ENCODE measurements at places on chromosomes 3 and 15. TPM values are rescaled to one million over a fixed set of nuclear protein-coding genes. Genes with fewer than 3 reads are reported as not detected.
A peak's percentile ranks its signal among the peaks of the same experiment; 100 is the strongest.

- no peak for DNase-seq
Measured at GRCh38 chr3:115960799-115961198, 337.5 kb downstream of the GAP43 start.

DNA sequence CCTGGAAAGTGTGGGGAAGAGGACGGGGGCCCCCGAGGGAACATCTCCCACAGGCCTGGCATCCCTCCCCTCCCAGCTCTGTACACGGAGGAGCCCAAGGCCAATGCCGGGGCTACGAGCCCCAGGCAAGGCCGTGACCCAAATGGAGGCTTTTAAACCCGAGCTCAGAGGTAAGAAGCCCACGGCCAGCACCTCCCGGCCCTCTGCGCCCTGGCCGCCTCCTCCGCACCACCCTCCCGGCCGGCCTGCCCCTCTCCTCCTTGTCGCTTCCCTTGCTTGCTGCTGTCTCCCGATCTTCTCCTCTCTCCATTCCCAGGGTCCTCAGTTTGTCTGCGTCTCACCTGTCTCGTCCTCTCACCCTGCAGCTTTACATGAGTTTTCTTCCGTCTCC is 1.3 kb downstream of the MUC4 start:
- no peak for DNase-seq

- DNase-seq, result no peak
Measured at GRCh38 chr3:95356764-95357501, 1294.1 kb downstream of the NSUN3 start.

The EFHB gene
- under 0.01 TPM for total RNA-seq

GRCh38 chr15:66842710-66843441 is 140.8 kb downstream of the SMAD6 start:
- peak; percentile 59 for DNase-seq

The LRRC34 gene
- total RNA-seq, result 1.1 TPM

GRCh38 chr3:8962226-8962861 is 928 bp downstream of the RAD18 start:
- DNase-seq, result peak; percentile 16

The PLA2G4E gene
- not detected for total RNA-seq

The NPAP1 gene
- not detected for total RNA-seq

- DNase-seq, result no peak
Measured at GRCh38 chr3:156626104-156626503, 48.3 kb upstream of the TIPARP start.

DNA sequence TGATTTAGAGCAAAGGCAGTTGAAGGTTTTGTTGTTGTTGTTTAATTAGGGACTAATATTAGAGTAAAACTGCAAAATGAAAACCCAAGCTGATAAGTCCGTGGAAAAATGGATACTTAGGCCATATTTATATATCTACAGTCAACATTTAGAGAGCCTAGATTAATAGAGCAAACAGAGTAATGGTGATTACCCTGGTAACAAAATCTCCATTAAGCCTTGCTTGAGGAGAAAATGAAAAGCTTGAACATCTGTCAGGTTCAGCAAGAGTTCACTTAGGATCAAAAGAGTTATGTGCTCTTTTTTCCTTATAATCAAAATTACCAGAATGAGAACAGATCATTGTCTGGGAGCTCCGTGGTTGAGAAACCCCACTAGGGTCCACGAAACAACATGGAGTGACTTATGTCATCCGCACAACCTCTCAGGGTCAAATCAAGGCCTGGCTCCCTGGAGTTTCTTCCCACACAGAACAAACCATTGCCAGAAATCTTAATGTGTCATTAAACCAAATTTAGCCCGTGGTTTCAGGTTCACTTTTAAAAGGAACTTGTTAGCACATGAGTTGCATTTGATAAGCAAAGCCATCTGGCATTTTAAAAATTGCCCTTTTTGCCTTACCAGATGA is 381.2 kb downstream of the GABRB3 start:
- DNase-seq, result no peak

DNA sequence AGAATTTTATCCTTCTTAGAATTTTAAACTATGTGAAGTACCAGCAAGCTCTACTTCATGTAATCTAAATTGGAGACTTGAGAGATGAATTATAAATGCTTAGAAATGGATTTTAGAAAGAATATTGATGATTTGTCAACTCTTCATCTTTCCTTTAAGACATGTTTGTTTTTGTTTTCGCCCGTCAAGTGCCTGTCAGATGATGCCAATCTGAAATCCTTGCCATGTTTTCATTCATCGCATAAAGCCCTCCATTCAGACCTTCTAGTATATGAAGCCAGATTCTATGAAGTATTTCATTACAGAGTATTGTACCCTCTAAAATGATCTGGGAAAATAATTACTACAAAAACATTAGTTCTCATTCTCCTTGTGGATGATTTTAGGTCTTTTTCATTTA is 223.2 kb upstream of the SOX2 start:
- DNase-seq, result no peak

The RAMAC gene
- total RNA-seq, result 29.6 TPM

DNA sequence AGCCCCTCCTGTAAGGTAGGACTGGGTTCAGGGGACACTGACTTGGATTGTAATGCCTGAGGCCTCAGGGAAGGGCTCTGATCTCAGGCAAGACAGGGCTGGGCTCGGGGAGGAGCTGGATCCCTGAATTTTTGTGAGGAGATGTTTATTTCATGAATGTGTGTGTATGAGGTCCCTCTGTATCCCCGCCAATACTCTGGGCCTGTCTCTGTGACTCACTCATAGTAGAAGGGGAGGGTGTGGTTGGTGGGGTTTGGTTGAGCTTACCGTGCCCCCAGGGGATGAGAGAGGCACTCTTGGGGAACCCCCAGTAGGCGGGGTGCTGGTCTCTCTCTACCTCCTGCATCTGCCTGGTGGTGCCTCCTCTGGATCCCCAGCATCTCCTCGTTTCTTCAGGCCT is 28.1 kb downstream of the RPSA start:
- DNase-seq, result peak; percentile 27

- DNase-seq, result no peak
Measured at GRCh38 chr3:42872718-42873117, 3.0 kb downstream of the CYP8B1 start.

GRCh38 chr15:51621155-51621765 is 1.3 kb downstream of the DMXL2 start:
- DNase-seq, result peak; percentile 4

The TIPARP gene
- total RNA-seq, result 76.4 TPM

The AHSG gene
- total RNA-seq, result not detected

GRCh38 chr3:51708216-51708845 is 1.5 kb downstream of the GRM2 start:
- no peak for DNase-seq

DNA sequence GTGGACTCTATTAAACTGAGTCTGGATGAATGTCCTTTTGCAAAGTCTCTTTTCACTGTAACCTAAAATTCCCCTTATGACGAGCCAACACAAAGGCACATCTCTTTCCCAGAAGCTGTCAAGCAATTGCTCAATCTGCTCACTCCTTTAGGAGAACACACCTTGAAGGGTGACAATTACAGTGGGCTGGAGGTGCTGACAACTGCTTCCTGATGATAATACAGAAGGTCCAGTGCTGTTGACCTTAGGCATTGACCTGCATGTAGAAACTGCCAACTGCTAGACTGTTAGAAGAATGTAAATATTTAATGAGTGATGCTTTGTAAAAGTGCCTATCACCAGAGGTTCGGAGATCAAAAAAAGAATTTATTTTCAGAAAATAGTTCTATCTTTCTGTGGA is 757.7 kb downstream of the GRM7 start:
- no peak for DNase-seq

DNA sequence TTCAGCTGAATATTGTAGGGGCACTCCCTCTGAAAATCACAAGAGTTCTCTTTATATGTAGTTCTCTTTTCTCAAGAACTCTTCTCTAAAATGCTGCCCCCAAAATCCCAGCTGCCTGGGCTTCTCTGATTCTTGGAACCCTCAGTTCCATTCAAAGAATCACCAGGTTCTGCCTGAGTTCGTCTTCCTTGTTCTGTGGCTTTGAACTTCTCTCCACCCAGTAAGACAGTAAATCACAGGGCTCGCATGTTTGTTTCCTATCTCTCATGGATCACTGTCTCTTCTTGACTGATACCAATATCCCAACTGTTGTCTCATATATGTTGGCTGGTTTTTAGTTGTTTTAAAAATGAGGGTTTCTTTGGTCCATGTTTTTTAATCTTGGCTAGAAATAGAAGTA is 359.5 kb upstream of the CBLB start:
- DNase-seq, result no peak

GRCh38 chr15:36831904-36832287 is 252.5 kb downstream of the CDIN1 start:
- no peak for DNase-seq

- DNase-seq, result no peak
Measured at GRCh38 chr3:20523293-20523692, 337.3 kb upstream of the SGO1 start.

DNA sequence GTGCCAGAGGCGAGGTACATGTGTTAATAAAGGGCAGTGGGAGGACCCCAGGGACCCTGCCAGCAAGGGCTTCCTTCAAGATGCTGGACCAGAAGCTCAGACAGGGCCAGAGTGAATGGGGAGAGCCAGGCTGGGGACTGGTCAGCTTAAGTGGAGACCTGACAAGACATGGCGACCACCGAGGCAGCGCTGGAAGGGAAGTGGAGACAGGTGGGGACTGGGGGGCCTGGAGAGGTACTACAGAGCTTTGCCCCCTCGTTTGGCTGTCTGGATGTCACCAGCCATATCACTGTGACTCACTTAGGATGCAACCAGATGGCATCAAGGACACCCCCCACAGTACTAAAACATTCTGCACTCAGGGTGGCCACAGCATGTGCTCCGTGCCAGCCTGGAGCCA is 97.9 kb downstream of the ADCY5 start:
- DNase-seq, result no peak

GRCh38 chr3:167406876-167407492 is 26.9 kb upstream of the ZBBX start:
- DNase-seq, result peak; percentile 15

DNA sequence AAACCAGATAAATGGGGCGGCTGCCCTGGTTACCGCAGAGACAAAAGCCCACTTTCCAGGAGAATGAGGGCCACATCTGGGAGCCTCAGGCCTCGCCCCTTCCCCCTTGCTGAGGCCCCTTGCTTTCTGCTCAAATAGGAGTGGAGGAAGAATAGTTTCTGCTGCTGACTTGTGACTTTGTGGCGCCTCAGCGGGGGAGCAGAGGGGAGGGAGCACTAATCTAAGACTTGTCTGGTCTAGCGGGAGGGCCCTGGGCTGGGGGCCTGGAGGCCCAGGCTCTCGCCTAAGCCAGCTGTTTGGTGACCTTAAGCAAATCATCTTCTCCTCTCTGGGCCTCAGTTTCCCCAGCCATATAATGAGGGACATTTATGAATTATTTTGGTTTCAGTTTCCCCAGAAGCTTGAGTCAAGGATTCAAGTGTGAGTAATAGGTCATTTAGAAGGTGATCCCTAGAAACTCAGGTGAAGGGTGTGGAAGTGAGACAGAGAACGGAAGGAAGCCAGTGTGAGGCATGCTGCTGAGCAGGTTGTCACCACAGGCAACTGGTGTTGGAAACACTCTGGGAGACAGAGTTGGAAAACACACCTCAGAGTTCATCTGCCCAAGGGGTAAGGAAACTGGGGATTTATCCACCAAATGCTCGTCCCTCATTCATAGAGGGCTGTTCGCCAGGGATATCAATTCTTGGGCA is 25.9 kb upstream of the SMAD3 start:
- DNase-seq, result no peak

- no peak for DNase-seq
Measured at GRCh38 chr3:141898908-141899307, 22.5 kb downstream of the ATP1B3 start.

DNA sequence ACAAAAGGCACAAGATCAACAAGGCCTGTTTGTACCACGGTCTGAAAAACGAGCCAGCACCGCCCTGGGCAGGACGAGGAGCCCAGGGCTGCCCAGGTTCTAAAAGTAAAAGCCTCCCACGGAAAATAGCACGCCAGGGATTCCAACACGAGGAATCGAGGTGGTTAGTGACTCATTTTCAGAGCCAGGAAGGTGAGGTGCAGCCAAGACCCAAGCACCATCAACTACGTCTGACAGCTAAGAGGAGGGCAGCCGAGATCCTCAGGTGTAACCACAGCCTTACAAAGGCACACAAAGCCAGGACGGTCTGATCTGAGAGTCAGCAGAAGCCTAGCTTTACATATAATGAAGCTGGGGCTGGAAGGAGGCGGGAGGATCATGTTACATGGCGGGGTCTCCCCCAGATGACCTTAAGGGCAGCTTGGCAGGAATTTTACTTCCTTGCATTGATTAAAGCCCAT is 52.5 kb downstream of the ATP10A start:
- DNase-seq, result no peak

The GRK7 gene
- not detected for total RNA-seq

The TUSC7 gene
- total RNA-seq, result not detected

- DNase-seq, result no peak
Measured at GRCh38 chr3:113968986-113969385, 21.2 kb downstream of the ZDHHC23 start.

GRCh38 chr3:124579641-124580040 is 150.6 kb upstream of the UMPS start:
- no peak for DNase-seq

DNA sequence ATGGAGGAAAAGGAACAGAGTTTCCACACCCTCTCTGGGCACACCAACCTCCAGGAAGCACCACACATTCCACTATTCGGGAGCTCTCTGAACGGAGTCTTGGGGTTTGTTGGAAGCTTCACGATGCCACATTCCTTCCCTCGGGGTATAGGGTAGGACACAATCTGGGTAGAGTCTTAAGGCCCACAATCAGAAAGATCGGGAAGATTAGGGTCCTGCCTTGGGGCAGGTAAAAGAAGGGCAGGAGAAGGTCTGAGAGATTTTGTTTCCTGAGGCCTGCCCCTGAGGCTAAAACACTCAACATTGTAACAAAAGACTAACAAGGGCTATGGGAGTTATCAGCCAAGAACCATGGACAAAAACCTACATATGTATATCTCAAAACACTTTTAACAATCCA is 89.2 kb upstream of the RAP2B start:
- DNase-seq, result no peak

The TFG gene
- total RNA-seq, result 47.7 TPM

DNA sequence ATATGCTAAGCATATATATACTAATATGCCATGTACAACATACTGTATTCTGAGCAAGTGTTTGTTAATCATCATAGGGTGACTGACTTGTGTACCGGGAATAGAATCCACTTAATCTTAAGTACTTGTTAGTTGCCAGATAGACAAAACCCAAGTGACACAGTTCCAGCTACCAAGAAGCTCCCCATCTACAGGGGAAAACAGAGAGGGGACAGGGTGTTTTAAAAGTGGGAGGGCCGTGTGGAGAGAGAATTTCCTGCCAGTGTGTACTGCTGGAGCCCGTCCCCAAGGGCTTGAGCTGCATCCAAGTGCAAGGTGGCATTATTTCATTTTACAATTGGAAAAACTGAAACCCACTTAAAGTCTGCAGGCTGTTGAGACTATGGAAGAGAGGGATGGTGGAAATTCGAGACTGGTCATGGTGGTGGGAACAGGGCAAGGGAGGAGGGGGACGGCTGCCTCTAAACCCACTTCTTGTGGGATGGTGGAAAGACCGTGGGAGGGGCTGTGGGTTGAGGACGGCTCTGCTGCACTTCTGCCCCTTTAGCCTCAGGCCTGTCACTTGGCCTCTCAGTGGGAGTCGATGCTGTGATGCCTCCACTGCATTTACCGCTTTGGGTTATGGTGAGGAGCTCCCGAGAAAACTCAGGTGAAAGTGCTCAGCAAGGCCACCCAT is 310.6 kb upstream of the LRRFIP2 start:
- no peak for DNase-seq
